ENCODE measurements at places on chromosomes 6 and 20.

- DNase-seq: no peak
Measured at GRCh38 chr6:63371104-63371715, 51.4 kb upstream of the LGSN start.

- DNase-seq: no peak
Measured at GRCh38 chr6:108118810-108119768, 44.5 kb upstream of the OSTM1 start.

GRCh38 chr6:89139509-89140346 lies 6.1 kb upstream of the PM20D2 start:
- no peak for DNase-seq

GRCh38 chr20:52612046-52612632 lies 360.0 kb upstream of the TSHZ2 start:
- no peak for DNase-seq

DNA sequence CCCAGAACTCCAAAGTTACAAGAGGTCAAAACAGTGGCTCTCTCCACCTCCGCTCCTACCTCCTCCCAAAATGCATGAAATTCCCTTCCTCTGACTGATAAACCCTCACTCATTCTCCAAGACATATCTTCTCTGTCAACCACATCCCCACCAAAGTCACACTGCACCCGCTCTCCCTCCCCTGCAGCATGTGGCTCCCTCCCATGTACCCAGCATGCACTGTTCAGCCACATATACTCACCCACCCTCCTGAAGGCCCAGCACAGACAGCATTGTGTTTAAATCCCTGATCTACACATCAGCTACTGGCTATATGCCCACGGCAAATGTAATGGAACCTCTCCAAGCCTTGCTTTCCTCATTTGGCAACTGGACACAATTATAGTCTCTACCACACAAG lies 5.5 kb upstream of the POU5F1 start:
- DNase-seq: no peak

Data from NCI-H748 treated with DMSO at 0.1 percent for 48 hours (cell line).